Osteocyte (in vitro differentiated cells): ENCODE measurements at places on chromosomes 1 and 21. TPM values are rescaled to one million over a fixed set of nuclear protein-coding genes. Genes with fewer than 3 reads are reported as not detected.

DNA sequence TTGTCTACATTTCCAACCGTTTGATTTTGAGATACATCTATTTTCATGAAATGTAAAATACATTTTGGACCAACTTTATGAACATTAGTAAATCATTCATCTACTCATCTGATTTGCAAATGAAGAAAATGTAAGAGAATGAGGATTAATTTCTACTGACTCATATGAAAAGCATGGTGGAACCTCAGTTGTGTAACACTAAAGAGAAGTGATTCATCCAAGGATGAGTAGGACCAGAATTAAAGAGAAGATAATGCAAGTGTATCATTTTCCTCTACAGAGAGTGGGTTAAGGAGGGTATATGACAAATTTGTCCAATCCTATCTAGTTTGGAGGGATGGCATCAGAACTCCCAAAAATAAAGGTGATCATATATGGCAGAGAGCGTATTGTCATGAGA lies 1967.6 kb downstream of the MRPL39 start:
- no peak for DNase-seq

DNA sequence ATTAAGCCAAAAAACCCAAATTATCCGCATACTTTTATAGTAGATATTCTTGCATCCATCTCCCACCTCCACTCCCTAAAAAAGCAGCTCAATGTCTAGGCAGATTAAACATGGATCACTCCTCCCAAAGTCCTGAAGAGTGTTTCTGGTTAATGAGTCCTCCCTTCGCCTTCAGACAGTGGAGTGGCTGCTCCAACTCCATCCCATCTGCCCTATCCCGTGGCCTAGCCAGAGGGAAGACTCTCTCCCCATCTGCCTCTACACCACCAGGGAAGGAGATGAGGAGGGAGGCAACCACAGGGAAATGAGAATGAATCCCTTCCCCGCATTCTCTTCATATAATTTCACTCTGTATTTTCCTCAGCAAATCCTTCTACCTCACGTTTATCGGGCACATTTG lies 103.8 kb downstream of the SLC45A1 start:
- no peak for DNase-seq

GRCh38 chr1:169946206-169946605 lies 52.5 kb upstream of the SCYL3 start:
- no peak for DNase-seq

Gene GJA9
- not detected in 2 replicates for total RNA-seq

Gene CR1
- total RNA-seq: not detected in 2 replicates

Gene FAM72B
- total RNA-seq: 1.7 and 2.5 TPM in 2 replicates

Gene VASH2
- total RNA-seq: 3.3 and 3.7 TPM in 2 replicates

Gene ANKRD35
- total RNA-seq: not detected in 2 replicates

Gene TNNT2
- total RNA-seq: 1.4 and 3.0 TPM in 2 replicates

DNA sequence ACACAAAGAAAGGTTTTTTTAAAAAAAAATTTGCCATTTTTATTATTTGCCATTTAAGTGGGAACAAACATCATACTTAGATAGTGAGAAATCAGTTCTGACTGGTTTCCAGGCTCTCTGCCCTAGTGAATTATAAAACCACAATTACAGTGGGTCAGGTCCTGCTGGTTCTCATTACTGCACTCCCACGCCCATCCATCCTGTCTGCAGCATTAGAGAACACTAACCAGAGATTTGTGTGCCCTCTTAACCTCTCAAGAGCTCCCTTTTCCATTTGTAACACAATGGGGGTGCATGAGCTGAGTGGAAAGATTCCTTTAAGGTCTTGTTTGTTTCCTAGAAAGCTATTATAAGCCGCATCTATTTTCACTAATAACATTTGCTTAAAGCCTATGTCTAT lies 489.3 kb downstream of the AMY1C start:
- DNase-seq: no peak

Gene ARTN
- 0.81 and 1.1 TPM in 2 replicates for total RNA-seq

Gene TCHHL1
- total RNA-seq: not detected in 2 replicates

DNA sequence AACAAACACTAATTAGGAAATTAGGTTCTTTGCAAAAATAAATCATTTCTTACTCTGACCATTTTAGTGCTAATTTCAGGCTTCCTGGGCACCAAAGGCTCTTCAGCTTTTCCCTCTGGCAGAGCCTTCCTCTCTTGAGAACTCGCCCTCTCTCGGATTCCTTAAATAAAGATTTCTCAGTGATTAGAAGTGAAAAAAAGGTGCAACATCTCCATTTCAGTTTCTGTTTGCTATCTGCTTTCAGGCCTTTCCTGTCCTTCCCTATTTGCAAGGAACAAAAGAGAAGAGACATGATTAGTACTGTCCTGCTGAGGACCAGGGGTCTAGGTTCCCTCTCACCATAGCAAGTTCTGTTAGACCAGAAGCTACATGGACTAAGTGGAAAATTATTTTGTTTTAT lies 27.8 kb upstream of the CACYBP start:
- no peak for DNase-seq

- no peak for DNase-seq
These were observed 16.2 kb downstream of the SYF2 start for GRCh38 chr1:25216123-25216522.

Gene TXLNA
- total RNA-seq: 77.3 and 77.8 TPM in 2 replicates

Gene TNFRSF18
- not detected in 2 replicates for total RNA-seq

- DNase-seq: no peak
These were observed 57.8 kb upstream of the FASLG start for GRCh38 chr1:172601046-172601630.

DNA sequence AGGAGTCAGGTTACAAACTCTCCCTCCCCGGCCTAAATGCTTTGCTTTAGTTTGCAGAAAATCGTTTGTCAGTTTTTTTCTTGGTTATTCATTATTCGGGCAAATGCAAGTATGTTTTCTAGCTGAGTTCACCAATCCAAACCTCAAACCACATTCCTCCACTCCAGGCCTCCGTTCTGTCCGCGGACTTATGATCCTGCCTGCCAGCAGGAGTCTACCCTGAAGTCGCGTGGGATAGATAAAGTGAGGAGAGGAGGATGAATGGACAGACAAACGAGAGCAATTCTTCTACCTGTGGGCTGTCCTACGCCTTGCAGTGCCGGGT lies 1.3 kb downstream of the ADAMTS1 start:
- no peak for DNase-seq

- no peak for DNase-seq
These were observed 22.3 kb downstream of the BLZF1 start for GRCh38 chr1:169390303-169390702.

GRCh38 chr1:88892357-88892877 lies 1.1 kb upstream of the GTF2B start:
- DNase-seq: no peak

DNA sequence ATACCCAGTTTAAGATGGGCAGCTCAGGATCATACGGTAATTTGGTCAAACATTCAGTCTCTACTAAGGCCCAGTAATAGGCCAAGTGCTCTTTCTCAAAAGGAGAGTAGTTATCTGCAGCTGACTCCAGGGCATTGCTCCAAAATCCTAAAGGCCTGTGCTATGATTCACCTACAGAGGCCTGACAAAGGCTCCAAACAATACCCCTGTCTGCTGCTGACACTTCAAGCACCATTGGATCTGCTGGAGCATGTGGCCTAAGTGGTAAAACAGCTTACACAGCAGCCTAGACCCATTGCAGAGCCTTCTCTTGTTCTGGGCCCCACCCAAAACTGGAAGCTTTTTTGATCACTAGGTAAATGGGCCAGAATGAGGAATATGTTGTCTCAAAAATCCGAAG lies 22.8 kb downstream of the SLAMF7 start:
- DNase-seq: no peak

GRCh38 chr1:192601143-192601542 lies 25.6 kb downstream of the RGS1 start:
- DNase-seq: no peak
